AG04449 (cell line): ENCODE measurements at places on chromosomes 3 and 15.

GRCh38 chr15:68463996-68464395 lies 32.0 kb upstream of the ITGA11 start:
- no peak for DNase-seq

DNA sequence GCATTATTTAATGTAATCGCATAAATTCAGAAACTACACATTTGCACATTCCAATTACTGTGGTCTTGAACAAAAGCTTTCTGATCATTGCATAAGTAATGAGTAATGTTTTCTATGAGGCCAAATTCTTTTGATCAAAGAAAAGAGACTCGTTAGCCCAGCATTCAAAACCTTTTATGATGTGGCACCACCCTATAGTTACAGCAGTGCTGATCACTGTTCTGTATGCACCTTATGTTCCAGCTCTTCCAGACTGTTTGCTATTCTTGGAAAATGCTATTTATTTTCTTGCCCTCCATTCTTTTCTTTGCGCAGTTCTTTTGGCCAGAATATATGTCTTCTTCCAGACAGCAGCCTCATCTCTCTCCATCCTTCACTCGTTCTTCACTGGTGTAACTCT lies 42.3 kb downstream of the MAP3K13 start:
- DNase-seq = no peak

- DNase-seq = no peak
Observed at GRCh38 chr3:184145111-184145524, 10.0 kb downstream of the EIF2B5 start.

DNA sequence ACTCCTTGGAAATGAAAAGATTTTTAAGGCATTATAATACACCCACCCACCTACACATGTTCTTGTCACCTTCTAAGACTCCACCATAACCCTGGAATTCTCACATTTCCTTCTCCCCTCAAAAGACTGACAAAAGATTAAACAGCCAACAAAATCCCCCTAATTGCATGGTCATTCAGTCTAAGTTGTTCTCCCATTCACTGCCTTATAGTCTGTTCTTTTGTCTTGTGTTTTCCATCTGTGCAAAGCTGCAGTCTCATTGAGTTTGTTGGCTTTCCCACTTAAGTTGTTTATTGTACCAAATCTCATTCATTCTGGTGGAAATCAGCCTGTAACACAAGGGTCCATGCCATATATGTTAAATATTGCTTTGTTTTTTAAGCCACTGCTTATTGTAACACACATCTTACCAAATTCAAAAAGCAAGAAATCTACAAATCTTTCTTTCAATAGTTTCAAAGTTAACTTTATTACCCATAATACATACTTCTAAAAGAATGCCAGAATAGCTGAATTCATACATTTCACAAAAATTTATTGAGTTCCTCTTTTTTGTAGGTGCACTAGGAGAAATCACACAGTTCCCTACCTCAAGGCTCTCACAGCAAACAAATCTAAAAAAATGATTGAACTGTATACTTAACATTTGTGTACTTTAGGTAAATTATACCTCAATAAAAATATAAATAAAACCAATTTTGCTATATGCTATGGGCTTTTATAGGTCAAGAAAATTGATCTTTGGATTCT lies 2.4 kb upstream of the RCN2 start:
- no peak for DNase-seq

DNA sequence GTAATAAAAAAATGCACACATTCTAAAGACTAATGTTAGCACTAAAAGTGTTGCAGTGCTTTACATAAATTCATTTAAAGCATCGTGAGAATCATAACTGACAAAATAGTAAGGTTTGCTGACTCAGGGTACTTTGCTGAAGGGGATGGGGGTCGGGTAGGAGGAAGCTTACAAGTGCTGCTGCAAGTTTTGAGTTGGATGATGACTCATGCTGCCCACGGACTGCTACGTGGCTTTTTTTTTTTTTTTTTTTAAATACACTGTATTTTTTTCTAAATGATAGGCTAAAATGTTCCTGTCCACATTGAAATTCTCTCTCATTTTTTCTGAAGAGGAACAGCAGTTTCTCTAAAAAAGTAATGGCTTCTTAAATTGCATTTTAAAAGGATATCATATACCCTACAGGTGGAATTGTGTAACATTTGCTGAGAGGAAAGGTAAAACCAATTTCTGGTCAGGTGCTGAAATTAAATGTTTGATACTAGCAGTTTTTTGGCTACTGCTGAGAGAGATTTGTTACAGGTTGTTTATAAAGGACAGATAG lies 2.2 kb downstream of the MAPK6 start:
- peak; percentile 70 for DNase-seq

DNA sequence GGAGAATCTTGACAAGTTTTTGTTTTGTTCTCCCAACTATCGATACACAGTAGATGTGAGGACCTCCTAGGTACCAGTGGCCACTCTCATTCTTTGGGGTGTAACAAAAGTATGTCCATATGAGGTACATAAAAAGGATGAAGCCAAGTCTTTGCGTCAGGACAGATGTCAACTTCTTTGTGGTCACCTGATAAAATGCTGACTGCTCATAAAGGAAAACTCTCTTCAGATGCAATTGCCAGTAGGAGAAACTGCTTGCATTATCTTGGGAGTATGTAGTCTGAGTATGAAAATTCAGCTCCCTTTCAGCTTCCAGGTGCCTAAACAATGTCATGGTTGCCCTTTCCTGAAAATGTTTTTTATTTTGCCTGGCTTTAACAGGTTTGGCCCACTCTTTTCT lies 123.8 kb upstream of the GOLIM4 start:
- DNase-seq = no peak

DNA sequence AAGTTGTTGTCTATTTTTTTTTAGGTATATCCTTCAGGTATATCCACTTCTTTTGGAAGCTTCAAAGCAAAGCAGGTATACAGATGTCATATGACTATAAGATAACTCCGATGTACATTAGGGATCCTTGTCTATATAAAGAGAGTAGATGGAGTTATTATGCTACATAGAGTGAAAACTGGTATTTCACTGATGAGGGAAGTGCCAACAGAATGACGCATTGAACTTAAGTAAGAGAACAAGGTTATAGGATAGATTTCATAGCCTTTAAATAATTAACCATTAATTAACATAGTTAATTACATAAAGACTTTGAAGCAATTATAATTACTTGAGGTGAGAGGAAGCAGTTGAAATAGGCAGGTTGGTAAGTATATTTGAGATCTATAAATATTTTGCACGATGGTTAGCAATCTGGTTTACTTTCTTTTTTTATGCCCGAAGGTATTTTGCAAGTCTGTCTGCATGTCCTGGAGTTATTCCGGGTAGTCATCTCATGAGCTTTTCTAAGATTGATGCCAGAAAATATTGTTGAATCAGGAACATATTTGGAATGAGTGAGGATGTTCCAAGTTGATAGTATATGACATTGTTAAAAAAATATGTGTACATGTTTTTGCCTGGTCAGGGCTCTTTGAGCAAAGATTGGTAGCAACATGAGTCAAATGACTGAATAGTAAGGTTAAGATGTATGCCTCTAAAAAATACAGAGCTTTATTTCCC lies 299.5 kb upstream of the KCNMB2 start:
- peak; percentile 61 for DNase-seq

- no peak for DNase-seq
Observed at GRCh38 chr3:17974206-17974841, 231.9 kb upstream of the TBC1D5 start.

- DNase-seq = no peak
Observed at GRCh38 chr15:69532856-69533255, 80.2 kb downstream of the RPLP1 start.

DNA sequence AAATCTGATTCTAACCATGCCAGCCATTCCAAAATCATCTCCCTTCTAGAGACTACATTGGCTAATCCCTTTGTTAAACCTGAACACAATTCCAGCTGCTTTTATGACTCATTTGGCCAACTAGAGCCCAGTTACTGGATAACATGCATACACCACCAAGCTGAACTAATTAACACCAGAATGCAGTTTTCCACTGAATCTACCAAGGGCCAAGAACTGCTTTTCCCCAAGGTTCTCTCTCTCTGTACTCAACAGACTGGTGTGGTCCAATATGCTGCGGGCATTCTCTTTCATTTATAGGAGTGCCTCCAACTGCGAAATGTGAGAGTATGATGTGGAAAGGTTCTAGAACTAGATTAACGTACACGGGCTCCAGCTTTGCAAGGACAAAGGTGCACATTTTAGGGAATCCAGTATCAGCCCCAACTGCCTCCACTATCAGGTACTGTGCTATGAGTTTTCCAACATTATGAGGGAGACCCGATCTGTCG lies 1.5 kb downstream of the CHSY1 start:
- DNase-seq = peak; percentile 31

DNA sequence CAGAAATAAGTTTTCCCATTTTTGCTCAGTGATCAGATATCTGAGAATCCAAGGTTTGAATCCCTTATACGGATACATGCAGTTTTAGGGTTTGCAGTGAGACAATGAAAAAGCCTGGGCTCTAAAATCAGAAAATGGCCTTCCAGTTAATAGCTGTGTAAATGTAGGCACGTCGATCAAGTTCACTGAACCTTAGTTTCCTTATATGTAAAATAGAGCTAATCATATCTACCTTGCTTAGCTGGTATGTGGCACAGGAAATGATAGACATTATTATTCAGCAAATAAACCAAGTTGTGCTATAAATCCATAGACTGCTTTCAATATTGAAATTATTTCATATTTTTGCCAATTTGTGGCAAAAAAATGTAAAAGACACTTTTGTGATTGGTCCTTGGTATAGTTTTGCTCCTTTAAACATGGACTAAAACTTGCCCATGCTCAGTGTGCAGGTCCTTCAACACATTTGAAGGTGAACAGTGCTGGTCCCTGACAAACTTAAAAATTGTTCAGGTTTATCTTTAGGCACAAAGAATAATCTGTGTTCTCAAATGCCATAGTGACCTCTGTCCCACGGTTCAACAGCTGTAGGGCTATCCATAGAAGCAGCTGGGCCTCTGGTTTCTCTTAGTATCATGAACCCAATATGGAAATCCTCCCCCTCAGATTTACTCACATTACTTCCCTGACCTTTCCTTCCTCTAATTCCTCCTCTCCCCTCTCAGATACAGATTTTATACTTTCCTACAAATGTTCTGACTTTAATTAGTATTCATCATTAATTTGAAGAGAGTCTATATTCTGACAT lies 51.0 kb downstream of the CCDC54 start:
- DNase-seq = no peak

- DNase-seq = peak; percentile 65
Observed at GRCh38 chr3:59127071-59127470, 77.2 kb upstream of the CFAP20DC start.

DNA sequence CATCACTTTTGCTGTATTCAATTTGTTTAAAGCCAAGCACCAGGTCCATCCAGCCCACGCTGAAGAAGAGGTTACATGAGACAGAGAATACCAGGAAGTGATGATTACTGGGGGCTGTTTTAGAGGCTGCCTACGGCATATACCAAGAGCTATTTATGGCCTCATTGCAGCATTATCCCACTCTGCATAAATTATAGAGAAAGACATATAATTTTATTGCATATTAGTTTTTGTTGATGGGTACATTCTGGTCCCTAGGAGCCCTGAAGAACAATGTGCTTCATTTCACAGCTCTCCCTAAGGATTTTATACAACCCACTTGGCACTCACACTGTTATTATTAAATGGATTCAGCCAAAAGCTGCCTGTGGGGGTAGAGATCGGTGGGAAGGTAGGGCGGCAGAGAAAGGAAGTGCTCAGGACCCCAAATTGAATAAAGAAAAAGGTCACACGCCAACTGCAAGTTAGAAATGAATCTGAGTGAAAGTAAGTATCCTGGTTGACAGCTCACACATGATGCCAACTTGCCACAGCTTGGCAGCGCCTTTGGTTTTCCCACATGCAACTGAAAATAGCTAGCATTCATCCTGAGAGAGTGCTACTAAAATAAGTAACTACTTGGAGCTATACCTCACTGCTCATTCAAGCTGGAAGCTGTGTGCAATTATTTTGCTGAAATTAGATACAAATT lies 73.7 kb downstream of the CCNL1 start:
- no peak for DNase-seq

DNA sequence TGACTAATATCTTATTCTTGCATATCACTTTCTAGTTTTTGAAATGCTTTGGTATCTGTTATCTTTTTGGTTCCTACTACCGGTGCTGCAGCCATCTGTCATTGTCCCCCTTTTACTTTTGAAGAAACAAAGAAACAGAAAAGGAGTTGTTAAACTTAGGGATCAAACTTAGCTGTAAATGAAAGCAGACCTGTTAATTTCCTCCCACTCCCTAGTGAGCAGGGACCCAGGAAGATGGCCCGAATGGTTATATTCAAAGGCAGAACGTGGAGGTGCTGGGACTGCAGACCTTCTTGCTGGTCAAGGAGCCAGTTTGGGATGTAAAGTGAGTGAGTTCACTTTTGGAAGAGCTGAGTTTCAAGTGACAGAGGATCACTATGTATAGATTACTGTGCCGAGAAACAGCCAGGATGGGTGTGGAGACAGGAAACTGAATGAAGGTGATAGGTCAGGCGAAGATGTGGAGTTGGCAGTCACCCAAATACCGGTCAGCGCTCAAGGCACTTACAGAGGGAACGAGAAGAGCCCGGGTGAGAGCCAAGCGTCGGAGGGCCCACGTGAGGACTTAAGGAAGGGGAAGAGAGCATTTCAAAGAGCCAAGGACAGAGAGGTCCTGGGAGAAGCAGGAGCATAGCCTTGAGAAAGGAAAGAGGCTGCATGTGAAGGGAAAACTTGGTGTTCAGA lies 20.1 kb downstream of the KBTBD8 start:
- DNase-seq = no peak

DNA sequence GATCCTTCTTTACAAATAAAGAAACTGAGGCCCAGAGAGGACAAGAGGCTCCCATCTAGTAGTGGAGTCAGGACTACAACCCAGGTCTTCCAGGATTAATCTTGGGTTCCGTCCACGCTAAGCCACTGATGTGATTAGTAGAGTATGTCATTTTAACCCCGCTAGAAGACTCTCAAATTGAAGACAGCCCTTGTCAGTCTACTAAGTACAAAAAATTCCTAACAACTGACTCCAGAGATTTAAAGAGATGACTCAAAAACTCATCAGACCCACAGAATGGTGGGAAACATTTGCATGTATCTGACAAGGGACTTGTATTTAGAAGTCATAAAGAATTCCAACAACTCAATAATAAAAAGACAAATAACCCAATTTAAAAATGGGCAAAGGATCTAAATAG lies 145.3 kb downstream of the CNTN3 start:
- DNase-seq = peak; percentile 50

GRCh38 chr3:8069471-8069870 lies 432.2 kb upstream of the LMCD1 start:
- DNase-seq = no peak

DNA sequence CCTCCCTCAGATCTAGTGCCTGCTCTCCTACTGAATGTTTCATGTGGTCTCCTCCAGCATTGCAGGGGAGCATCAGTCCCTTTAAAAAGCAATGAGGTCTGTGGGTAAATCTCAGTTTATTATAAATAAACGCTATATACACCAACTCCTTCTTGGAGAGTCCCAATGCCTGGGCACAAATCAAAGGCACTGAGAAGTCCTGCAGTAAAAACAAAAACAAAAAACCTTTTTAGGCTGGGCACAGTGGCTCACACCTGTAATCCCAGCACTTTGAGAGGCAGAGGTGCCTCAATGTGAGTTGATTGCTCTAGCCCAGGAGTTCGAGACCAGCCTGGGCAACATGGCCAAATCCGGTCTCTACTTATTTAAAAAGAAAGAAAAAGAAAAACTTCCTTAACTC lies 45.0 kb downstream of the ACAN start:
- DNase-seq = no peak

- DNase-seq = no peak
Observed at GRCh38 chr15:88794001-88794400, 9.2 kb upstream of the ACAN start.

GRCh38 chr3:76245073-76245472 lies 459.7 kb upstream of the ZNF717 start:
- DNase-seq = no peak

- no peak for DNase-seq
Observed at GRCh38 chr15:29787767-29788166, 34.5 kb downstream of the TJP1 start.

GRCh38 chr3:98985431-98985830 lies 83.9 kb upstream of the DCBLD2 start:
- DNase-seq = no peak
